ENCODE measurements at places on chromosomes 1 and 21.

DNA sequence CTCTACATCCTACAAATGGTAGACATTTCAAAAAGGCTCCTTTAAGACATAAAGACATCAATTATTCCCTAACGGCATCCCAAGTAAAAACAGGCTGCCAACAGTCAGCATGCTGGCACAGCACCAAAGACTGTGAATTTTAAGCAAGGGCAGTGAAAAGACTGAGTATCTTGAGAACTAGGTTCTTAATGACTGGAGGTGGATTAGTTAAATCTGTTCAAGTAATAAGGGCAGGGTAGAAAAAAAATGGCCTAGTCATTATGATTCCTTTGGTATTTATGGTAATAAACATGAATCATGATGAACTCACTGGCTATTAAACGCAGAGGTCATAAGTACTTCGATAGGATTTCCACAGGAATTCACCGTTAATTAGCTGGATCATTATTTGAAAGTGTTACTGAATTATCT, 75.2 kb downstream of the KIFAP3 start:
- no peak for DNase-seq

DNA sequence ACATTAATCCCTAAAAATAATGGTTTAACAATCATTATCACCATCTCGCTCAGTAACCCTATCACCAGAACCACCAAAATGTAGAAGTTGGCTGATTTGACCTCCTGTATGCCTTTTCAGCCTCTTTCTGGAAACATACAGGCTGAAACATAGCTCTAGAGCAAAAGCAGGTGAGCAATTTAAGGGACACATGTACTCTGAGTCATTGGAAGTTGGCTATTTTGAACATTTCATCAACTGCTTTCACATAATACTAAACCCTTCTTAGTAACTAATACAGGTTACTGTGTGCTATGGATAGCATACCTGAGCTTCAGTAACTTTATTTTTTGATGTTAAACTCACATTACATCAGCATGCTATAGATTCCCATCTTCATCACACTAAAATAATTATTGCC, 19.8 kb upstream of the DDAH1 start:
- DNase-seq, result no peak

DNA sequence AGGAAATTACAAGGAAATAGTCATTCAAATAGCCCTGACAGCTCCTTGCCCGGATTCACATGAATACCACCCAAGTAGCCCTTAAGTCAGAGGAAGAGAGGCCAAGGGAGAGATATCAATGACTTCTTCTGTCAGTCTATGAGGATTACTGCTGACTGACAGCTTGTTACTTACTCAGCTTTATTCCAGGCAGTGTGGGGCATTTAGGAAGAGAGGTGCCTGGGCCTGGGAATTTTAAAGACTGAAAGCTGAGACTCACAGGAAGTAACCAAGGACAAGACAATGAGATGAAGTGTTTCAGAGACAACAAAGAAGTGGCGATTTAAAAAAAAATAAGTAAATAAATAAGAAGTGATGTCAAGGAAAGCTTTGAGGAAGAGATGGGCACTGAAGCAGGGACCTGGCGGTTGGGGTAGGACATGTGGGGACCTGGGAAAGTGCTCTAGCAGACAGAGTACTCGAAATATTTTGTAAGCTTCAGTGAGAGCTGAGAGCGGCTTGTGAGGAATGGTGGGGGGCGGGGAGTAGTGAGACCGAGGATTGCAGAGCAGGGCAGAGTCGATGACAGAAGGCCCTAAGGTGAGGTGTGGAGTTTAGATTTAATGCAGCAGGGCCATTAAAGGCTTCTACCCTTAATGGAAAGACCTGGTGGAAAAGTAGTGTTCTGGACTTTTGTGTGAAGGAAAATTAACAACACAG, 58.9 kb downstream of the ST3GAL3 start:
- DNase-seq, result no peak

GRCh38 chr1:28613175-28613574, 21.1 kb downstream of the RAB42 start:
- DNase-seq, result no peak

- peak; percentile 54 for DNase-seq
Measured at GRCh38 chr1:23581219-23581618, 21.9 kb upstream of the ID3 start.

GRCh38 chr1:226882631-226883409, 12.4 kb downstream of the PSEN2 start:
- peak; percentile 77 for DNase-seq

DNA sequence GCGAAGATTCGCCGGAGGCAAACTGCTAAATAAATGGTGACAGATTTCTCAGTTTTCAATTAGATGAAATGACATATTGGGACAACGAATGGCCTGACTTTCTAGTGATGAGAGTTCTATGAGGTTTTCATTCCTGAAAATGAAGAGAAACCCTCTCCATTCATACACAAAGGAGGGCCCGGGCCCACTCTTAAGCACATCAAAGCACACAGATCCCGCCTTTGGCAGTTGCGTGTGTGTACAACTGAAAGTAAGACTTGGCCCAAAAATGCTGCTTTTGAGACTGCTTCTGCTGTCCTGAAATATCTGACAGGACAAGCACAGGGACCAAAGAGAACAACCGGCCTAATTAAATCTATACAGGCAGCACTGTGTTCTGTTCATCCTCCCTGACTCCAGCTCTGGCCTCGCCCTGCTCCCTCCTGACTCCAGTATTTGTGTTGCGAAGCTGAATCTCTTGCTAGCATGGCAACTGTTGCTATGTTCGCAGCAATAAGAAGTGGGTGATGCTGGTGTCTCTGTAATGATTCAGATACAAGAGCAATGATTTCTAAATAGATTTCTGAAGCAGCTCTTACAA, 7.4 kb downstream of the LRRC53 start:
- DNase-seq, result no peak

- DNase-seq, result no peak
Measured at GRCh38 chr1:248834343-248834940, 3.6 kb upstream of the ZNF672 start.

GRCh38 chr21:35070436-35070835, 21.3 kb upstream of the RUNX1 start:
- DNase-seq, result no peak

DNA sequence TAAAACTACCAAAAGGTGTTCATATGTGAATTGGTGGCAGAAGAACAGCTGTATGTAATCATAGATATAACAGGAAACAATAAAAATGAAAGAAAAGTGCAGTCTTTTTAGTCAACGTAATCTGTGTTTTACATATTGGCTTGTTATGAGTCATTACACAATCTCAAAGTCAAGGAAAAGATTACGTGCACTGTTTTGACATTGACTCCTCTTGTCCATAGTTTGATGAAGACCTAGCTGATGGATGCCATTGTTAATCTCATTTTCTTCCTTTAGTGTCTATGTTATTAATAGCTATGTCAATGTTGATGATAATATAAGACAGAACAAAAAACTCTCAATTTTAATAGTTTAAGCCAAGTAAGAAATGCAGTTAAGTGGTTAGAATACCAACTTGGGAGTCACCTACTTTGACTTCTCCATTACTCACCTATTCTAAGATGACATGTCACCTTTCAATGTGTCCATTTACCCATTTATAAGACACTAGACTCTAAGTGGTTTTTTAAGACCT, 84.5 kb upstream of the SAMSN1 start:
- DNase-seq, result no peak

DNA sequence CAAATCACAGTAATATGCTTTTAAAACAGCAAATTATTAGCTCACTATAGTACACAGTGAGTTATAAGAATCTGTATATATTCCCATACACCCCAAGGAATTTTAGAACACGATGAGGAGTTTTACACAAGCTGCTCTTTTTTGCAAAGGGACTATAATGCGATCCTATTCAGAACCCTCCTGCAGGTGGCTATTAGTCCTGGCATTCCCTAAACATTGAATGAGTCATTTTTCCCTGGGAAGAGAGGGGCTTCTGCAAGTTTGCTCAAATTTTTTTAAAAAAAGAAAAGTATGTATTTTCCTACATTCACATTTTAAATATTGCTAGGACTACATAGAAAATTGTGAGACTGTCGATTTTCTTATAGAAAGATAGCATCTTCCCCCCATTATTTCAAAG, 106.3 kb downstream of the COL11A1 start:
- no peak for DNase-seq

DNA sequence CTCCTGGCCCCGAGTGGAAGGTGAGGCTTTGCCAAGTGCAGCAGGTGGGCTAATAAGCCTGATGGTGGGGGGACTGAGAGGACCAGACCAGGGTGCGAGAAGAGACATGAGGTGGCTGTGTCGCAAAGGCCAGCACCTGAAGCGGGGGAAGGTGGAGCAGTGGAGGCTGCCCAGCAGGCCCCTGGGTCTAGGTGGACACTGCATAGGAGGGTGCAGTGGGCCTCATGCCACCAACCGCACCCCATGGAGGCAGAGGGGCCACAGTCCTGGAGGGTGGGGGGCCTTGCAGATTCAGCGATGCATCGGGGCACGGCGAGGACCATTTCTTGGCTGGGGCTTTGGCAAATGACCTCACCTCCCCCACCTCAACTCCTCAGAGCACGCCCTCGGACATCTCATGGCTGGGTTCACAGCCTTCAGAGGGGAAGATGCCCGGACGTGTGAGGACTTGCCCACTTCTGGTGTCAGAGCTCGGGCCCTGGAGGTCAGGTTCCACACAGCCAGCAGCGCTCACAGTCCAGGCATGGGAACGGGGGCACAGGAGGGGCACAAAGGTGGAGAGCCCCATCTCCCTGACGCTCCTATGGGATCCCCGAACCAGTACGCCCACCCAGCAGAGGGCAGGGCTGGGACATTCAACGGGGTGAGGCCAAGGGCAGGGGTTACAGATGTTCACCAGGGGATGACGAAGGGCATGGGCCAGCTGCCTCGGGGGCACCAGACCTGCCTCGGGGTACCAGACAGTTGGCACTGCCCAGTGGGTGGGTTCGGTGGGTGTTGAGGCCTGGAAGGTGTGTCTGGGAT, 35.4 kb downstream of the UBE2G2 start:
- DNase-seq, result no peak

DNA sequence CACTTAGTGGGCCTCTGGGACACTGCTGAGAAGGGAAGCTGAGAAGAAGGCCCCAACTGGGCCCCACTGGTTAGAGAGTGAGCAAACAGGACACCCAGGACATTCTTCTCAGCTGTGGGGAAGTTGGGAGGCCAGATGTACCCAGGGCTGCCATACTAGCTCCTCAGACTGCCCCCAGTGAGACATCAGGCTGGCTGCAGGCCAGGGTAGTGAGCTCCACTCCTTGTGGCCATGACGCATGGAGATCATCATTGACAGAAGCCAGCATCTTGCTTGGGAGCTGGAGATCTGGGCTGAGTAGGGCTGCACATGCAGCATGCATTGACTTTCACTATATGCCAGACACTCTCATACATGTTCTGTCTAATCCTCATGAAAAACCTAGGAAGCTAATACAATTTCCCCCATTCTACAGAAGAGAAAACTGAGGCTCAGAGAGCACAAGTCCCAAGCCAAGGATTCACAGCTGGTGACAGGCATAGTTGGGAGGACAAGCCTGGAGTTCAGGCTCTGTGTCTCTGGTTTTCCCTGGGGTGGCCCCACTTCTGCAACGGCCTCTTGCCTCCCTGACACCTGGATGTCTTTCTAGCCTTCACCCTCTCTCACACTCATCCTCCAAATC, 24.1 kb upstream of the MYCL start:
- DNase-seq, result no peak

GRCh38 chr1:111599781-111600693, 19.6 kb upstream of the RAP1A start:
- no peak for DNase-seq

DNA sequence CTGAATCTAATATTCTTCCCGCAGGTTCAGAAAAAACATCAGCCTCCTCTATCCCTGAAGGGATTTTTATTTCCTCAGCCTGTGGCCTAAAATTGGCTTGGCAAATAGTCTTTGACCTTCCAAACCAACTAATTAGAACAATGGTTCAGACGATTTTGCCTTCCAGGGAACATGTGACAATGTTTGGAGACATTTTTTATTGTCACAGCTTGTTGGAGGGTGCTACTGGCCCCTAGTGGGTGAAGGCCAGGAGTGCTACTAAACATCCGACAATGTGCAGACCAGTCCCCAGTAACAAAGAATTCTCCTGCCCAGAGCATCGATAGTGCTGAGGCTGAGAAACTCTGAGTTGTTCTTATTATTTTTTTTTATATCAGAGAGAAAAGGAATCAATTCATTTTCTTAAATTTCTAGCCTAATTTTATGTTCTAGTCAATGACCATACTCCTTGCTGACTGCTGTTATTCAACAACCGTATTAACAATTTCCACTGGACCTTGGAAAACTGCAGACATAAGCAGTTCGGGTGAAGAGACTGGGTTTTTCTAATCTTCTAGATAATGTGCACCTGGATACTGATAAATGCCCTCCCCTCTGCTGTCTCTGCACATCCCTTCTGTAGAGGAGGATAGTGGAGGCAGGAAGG, 280.7 kb downstream of the LMX1A start:
- DNase-seq, result peak; percentile 49

DNA sequence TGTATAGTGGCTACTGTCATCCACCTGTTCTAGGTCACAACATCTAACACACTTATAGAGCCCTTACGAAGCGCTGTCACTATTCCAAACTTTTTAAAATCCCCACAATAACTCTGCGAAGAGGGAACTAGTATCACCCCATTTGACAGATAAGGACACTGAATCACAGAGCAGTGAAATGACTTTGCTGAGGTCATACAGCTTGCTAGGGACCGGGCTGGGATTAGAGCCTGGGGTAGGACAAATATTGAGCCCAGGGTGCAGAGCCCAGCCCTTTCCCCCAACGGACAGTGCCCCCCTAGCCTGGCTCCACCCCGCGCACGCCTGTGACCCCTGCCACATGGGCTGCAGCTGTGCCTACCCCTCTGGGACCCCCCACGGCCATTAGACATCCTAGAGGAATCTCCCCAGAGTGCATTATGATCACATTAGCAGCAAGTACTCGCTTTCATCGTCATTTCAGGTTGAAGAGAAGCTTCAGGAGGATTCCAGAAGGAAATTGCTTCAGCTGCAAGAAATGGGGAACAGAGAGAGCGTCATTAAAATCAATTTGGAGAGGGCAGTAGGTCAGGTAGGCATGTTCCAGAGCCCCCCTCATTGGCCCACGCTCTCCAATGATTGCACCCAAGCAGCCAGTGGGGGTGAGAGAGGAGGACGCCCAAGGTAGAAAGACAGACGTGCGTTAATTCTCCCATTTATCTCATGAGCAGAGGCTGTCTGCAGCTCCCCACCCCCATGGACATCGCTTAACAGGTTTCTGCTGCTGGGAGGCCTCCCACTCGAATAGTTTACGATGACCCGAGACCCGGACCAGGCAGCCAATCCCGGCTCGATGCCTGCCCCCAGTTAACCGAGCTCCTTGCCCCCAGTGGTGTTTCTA, 77.2 kb downstream of the FHAD1 start:
- no peak for DNase-seq
